Renal cortical epithelial cell (primary cell): ENCODE measurements at places on chromosomes 3 and 15. TPM values are rescaled to one million over a fixed set of nuclear protein-coding genes. Genes with fewer than 3 reads are reported as not detected.

The CSPG5 gene
- 0.40 and 1.2 TPM in 2 replicates for total RNA-seq

The GP5 gene
- total RNA-seq, result under 0.01 and 0.10 TPM in 2 replicates

The DISP2 gene
- total RNA-seq, result 0.17 and 0.25 TPM in 2 replicates

The GCSAM gene
- total RNA-seq, result not detected in 2 replicates

The CCDC39 gene
- total RNA-seq, result under 0.01 and 0.10 TPM in 2 replicates

The CPNE9 gene
- total RNA-seq, result not detected in 2 replicates

The NANOGP8 gene
- total RNA-seq, result not detected in 2 replicates

The SAXO2 gene
- under 0.01 and 2.3 TPM in 2 replicates for total RNA-seq

The LAMB2 gene
- 262 and 645 TPM in 2 replicates for total RNA-seq

The USP3 gene
- 37.2 and 60.7 TPM in 2 replicates for total RNA-seq

The IQCF5 gene
- total RNA-seq, result not detected in 2 replicates

The MYZAP gene
- 0.20 and 1.7 TPM in 2 replicates for total RNA-seq

The KBTBD13 gene
- not detected in 2 replicates for total RNA-seq

The CP gene
- total RNA-seq, result 2.4 and 85.8 TPM in 2 replicates

The ACAD9 gene
- total RNA-seq, result 47.2 and 48.9 TPM in 2 replicates

The GATA2 gene
- 1.6 and 4.3 TPM in 2 replicates for total RNA-seq

The CRBN gene
- 78.3 and 147 TPM in 2 replicates for total RNA-seq

The TOMM70 gene
- 52.1 and 57.3 TPM in 2 replicates for total RNA-seq

The PLS1 gene
- total RNA-seq, result 57.0 and 83.5 TPM in 2 replicates

The ERICH6 gene
- total RNA-seq, result 0.35 TPM in 1 of 2 replicates, not detected in the other

The RNU5B-1 gene
- total RNA-seq, result not detected in 2 replicates

The GADL1 gene
- not detected in 2 replicates for total RNA-seq

The ARGFX gene
- total RNA-seq, result not detected in 2 replicates

The LEKR1 gene
- total RNA-seq, result 1.0 and 1.4 TPM in 2 replicates

The CACNA2D2 gene
- total RNA-seq, result 0.17 and 0.55 TPM in 2 replicates

The AP3B2 gene
- total RNA-seq, result 0.17 and 1.5 TPM in 2 replicates

The PLSCR2 gene
- total RNA-seq, result 1.4 TPM in 1 of 2 replicates, not detected in the other

The GOLGA6L1 gene
- not detected in 2 replicates for total RNA-seq

The DNAH12 gene
- total RNA-seq, result 0.17 and 0.25 TPM in 2 replicates

The UPK1B gene
- total RNA-seq, result 1.9 and 33.7 TPM in 2 replicates

The FEZF2 gene
- not detected in 2 replicates for total RNA-seq

The IGDCC3 gene
- total RNA-seq, result 0.05 TPM in 1 of 2 replicates, not detected in the other

The PLIN1 gene
- total RNA-seq, result 0.15 TPM in 1 of 2 replicates, not detected in the other

The TGM5 gene
- 0.25 and 0.35 TPM in 2 replicates for total RNA-seq

The THSD4 gene
- total RNA-seq, result 22.6 and 58.6 TPM in 2 replicates

The LARP6 gene
- total RNA-seq, result 28.3 and 37.0 TPM in 2 replicates
